ENCODE measurements at places on chromosomes 11 and 22. TPM values are rescaled to one million over a fixed set of nuclear protein-coding genes. Genes with fewer than 3 reads are reported as not detected.
A peak's percentile ranks its signal among the peaks of the same experiment; 100 is the strongest.

DNA sequence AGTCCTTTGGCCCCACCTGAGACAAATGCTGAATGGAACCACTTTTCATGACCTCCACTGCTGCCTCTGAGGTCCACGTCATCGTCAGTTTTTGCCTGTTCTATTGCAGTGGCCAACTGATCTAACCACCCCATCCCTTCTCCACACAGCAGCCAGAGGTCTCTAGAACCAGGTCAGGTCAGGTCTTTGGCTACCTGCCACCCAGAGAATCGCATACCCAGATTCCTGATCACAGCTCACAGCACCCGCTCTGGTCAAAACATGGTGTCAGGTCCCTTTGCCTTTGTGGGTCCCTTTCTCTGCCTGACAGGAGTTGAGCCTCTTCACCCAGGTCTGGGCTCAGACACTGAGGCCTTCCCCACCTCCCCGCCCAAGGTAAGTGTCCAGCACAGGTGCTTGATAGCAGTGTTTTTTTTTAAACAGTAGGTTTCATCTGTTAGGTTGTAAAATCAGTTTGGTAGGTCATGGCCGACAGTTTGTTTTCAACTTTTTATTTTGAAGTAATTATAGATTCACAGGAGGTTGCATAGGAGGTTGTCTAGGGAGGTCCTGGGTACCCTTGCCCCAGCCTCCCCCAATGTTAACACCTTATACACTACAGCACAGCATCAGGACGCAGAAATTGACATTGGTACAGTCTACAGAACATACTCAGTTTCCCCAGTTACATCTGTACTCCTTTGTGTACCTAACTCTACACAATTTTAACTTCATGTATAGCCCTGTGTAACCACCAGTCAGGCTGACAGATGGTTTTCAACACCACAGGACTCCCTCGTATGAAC lies 6.9 kb downstream of the C22orf39 start:
- DNase-seq: no peak

DNA sequence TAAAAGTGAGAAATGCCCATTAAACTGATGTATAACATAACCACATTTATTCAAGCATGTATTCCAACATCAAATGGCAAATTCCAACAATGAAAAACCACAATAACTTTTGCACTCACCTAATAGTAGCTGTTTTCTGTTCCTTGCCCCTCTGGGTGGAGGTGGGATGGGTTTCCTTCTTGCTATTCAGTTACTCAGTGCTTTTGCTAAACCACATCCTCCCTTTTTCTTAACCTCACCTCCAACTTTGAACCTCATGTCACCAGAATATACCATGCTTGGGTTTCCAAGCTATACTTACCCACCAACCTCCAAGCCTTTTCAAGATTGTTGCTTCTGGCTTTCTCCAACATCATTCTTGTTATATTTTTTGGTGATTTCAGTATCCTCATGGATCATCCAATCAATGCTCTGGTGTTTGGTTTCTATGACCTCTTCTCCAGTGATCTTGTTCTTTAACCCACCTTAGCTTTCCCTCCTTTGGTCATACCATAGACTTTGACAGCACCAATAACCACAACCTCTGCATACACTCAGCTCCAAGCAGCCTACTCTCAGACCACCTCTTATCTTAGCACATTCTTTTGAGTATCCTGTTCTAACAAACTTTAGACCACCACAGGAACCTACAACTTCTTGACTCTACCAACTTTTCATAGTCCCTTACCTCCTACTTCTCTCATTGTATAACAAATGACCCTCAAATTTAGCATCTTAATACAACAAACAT lies 3.2 kb upstream of the CCDC15 start:
- no peak for DNase-seq

The CCDC73 gene
- not detected for total RNA-seq

The PRODH gene
- 5.6 TPM for total RNA-seq

The ABCC8 gene
- total RNA-seq: 1.9 TPM

The CDCA5 gene
- total RNA-seq: 2.5 TPM

- DNase-seq: no peak
These were observed 125.5 kb downstream of the FBXO7 start for GRCh38 chr22:32600147-32600546.

DNA sequence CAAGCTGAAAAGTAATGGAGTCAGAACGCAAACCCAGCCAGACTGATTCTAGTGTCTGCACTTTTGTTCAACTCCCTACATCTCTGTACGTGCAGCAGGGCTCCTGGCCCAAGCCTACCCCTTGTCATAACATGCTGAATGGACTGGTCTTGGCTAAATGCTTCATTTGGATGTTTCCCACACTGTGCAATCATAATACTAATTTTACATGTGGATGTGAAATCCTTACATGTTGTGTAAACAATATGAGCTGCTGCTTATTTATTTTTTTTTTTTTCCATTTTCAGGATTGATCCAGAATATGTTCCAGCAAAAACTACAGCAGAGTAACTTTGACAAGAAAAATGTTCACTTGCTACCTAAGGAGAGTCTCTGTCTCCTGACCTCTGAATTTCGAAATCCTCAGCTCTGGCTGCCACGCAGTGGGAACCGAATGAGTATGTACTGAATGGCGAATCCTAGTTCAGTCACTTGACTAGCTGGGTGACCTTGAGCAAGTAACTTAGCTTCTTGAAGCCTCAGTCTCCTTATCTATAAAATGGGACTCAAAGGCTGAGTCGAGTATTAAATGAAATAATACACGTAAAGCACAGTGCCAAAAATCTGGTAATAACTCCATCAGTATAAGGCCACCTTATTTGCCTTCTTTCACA lies 133.4 kb downstream of the EHF start:
- no peak for DNase-seq

GRCh38 chr22:39135092-39135896 lies 17.2 kb downstream of the CBX7 start:
- peak; percentile 50 for DNase-seq

The VEGFB gene
- total RNA-seq: 276 TPM

The TMEM126A gene
- total RNA-seq: 59.8 TPM

- DNase-seq: no peak
These were observed 74.5 kb downstream of the TTC28 start for GRCh38 chr22:28604966-28605761.

DNA sequence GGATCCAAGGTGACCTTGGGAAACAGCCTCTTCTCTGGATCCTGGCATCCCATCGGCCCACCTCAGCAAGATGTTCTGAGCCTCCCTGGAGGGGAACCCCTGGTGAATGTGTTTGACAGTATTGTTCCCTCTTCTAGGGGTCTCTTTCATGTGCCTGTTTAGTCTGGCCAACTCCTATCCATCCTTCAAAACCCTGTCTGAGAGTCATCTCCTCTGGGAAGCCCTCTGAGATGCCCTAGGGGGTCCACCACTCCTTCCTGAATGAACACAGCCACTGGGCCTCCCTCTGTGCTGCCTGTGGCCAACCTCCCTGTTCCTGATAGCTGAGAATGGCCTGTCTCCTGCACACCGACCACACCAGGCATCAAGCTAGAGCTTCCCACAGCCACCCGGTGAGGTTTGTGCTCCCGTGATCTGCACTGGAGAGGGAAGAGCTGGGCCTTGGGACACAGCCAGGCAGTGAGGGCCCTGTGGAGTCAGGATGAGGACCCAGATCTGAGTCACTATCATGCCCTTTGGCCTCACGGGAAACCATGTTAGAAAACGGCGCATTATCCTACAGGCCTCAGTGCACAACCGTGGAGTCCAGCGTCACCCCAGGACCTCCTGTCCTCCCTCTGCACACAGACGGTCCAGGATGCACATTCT lies 8.8 kb downstream of the WNT7B start:
- no peak for DNase-seq

- DNase-seq: no peak
These were observed 350.8 kb downstream of the DLG2 start for GRCh38 chr11:85276332-85276731.

- DNase-seq: peak; percentile 86
These were observed 3.9 kb upstream of the BCL9L start for GRCh38 chr11:118929501-118930093.

The SYNGR1 gene
- 48.3 TPM for total RNA-seq

- DNase-seq: peak; percentile 42
These were observed 7.7 kb downstream of the LINC01488 start for GRCh38 chr11:69489031-69489745.

DNA sequence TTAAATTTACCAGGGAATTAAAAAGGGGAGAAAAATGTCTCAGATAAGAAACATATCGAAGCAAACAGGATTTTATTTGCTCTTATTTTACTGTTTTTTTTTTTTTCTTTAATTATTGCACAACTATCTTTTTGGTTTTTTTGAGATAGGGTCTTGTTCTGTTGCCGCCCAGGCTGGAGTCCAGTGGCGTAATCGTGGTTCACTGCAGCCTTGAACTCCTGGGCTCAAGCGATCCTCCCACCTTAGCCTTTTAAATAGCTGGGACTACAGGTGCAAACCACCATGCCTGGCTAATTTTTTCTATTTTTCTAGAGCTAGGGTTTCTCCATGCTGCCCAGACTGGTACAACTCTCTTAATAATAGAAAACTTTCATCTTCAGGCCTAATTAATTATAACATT lies 32.5 kb downstream of the DRG1 start:
- no peak for DNase-seq

- no peak for DNase-seq
These were observed 45.6 kb downstream of the BTG4 start for GRCh38 chr11:111466615-111467014.

The NLRP10 gene
- total RNA-seq: not detected

The OR51B2 gene
- not detected for total RNA-seq

DNA sequence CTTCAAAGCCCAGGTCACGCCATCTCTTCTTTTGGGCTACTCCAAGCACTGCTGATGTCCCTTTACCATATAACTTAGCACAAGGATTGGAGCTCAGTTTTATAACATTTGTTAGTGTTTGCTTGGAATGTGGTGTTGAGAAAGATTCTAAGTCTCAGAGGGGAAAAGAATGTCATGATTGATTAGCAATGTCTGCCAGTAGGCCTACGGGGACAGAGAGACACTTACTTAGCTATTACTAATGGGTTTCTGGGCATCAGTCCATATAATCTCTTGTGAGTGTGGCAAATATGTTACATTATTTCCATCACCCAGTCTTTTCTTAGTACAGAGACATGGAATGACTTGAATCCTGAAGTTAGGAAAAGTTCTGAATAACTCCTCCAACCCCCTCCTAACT lies 75.4 kb upstream of the FSHB start:
- DNase-seq: no peak

The ZP1 gene
- not detected for total RNA-seq

- no peak for DNase-seq
These were observed 177.1 kb upstream of the RAG2 start for GRCh38 chr11:36775130-36775529.

GRCh38 chr11:120547811-120548681 lies 36.5 kb downstream of the GRIK4 start:
- DNase-seq: peak; percentile 91

The DEUP1 gene
- not detected for total RNA-seq

DNA sequence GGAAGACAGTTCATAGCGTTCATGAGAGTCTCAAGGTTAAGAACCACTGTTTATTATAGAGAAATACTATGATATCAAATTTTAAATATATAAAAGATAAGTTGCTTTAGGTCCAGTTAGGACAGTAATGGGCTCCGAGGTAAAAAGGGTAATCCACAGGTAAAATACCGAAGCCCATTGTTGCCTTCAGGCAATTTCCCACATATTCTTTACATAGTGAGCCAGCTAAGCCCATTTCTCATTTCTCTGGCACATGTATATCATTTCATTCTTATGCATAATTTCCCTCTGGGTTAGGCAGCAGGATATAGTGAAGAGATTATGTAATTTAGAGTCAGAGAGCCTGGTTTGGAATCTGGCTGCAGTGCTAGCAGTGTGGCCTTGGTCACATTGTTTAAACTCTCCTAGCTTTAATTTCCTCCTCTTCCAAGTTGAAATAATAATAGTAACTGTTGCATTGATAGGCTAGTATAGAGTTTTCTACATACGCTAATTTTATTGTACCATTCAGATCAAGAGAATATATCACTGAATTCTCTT lies 7.6 kb upstream of the POU2AF1 start:
- DNase-seq: no peak

GRCh38 chr11:121023848-121024751 lies at the start of gene TBCEL:
Gene TBCEL, plus strand, starts transcription at chr11:121024102. Its CDS starts 21,589 bp downstream, at chr11:121045691.
- DNase-seq: peak; percentile 93

The TMEM121B gene
- total RNA-seq: 0.97 TPM

DNA sequence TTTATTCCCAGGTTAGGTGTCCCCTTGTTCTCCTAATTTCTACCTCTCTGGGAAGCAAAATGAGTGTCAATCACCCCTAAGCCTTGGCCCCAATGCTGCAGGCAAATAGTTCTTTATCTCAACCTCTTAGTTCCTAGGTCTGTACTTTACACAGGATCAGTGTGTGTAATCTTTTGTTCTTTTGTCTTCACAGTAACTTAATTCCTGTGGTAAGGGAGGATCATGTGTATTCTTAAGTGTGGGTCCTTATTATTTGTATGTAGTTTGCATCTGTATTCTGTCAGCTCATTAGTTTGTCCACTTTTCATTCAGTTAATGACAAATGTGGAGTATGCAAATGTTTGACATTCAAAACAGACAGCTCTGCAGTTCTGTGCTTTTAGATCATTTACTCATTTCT lies 166.7 kb downstream of the FAT3 start:
- DNase-seq: no peak

All from left cardiac atrium (tissue), 4 donors.